Glomerular endothelial cell (primary cell): ENCODE measurements at places on chromosomes 12 and 14.

DNA sequence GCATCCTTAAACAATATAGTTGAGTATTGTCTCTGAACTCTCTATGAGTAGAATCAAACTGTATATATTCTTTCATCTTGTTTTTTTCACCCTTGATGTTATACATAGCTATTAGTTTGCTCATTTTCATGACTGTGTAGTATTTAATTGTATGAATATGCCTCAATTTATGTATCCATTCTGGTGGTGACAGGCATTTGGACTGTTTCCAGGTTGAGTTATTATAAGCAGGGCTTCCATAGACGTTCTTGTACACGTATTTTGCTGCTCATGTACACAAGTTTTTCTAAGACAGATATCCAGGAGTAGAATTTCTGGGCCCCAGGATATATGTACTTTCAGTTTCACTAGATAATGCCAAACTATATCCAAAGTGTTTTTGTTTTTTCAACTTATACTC lies 211.4 kb downstream of the NTF3 start:
- DNase-seq: no peak

DNA sequence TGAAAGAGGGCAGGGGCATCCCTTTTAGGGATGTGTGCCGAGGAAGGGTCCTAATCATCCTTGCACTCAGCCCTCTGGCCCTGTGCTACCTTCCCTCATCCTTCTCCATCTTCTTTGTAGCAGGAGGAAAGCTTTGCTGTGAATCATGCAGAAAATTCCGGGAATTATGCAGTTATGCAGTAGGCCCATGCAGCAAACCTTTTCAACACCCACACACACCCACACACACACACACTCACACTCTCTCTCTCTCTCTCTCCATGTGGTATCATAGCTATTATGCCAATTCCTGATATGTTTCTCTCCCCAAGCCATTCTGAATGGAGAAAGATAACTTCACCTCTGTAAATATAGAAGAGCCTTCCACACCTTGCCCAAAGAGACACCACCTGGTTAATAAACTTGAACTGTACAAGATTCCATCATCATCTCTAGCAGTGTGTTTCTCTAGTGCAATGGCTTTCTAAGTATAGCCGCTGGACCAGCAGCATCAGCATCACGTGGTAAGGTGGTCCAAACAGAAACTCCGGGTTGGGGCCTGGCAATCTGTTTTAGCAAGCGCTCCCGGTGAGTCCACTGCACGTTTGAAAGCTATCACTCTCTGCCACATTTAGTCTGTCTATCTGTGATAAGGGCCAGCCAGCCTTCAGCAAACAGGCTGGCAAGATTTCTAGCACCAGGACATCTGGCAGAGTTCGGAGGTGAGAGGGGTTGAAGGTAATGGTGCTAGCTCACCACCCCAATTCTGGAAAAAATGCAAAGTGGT lies 57.6 kb downstream of the MDM2 start:
- DNase-seq: no peak

DNA sequence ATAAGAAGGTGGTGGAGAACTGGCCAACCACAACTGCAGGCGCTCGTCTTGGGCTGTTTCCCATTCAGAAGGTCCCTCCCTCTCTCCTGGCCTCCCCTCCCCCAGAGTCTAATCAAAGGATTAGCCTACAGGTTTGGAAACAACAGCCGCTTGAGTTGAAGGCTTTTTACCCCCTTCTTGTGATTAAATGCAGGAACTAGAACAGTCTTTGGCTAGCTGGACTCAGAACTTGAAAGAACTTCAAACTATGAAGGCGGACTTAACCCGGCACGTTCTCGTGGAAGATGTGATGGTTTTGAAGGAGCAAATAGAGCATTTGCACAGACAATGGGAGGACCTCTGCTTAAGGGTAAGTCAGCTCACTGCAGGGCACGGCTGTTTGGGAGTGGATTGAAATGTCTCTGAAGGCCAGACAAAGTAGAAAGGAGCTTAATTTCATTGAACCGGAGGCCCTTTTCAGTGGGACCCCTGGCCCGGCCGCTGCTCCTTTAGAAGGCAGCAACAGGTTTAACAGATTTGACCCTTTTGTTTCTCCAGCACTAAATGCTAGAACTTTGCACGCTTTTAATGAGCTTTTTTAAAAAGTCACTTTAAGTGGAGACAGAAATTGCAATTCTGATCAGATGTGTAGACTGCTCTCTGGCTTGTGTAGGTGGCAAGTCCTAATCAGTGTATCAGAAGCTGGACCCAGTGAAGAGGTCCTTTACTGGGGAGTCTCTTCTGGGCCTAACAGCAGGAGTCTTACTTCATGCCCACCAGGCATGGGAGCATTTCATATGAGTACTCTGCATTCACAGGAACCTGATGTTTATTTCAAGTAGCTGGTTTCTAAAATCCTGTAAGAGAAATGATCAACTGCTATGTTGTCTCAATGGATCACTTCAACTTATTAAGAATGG lies 107.7 kb downstream of the ESR2 start:
- no peak for DNase-seq

DNA sequence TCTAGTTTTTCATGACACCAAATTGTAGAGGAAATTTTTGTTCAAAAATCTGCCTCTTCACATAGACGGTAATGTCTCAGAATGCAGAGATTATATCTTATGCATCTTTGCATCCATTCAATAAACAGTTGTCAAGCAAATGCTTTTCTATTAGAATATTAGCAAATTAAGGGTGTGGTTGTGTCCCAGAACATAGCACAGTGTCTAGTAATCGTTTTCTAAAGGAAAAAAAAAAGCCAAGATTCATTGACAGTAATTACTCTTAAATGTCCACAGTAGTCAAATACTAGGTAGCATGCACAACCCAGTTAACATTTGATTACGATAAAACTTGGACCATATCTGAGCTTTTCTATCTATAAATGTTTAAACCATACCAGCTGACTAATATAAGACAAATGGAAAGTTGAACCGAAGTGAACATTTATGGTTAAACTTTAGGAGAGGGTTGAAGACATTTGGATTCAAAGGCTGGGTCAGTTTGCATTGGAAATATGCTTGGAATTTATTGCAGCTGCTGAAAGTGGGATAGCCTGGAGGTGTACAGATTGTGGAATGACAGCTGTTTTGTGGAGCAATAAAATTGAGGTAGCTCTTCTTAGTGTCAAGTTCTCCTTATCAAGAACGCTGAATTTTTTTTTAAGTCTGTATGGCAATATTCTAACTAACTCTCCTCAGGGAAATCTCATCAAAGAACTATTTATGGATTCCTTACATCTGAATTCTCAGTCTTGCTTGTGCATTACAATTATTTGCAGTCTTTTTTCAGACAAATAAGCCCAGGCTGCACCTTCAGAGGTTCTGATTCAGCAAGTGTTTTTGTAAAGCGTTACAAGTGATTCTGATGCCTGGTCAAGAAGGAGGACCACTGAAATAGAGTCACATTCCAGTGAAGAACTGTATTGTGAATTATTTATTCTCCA lies 66.7 kb upstream of the ATP2B1 start:
- no peak for DNase-seq

DNA sequence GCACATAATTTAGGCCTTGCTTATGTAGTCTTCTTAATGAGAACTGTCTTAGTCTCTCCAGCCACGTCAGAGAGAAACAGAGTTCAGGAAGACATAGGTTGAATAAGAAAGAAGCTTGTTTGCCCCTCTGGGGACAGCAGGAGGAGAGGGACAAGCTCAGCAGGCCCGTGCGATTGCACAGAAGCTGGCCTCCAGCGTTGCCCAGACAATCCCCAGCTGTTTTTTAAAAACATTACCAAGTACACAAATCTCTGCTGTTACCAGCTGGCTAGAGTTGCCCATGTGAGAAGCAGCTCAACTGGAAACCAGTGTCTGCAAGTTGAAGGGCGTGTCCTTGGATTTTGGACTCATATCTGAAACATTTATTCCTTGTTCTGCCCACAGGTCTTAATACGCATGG lies 232.6 kb downstream of the EFCAB11 start:
- no peak for DNase-seq

GRCh38 chr12:27772328-27773049 lies 7.5 kb upstream of the KLHL42 start:
- no peak for DNase-seq

GRCh38 chr14:95217391-95217900 lies 60.1 kb upstream of the DICER1 start:
- no peak for DNase-seq

GRCh38 chr14:59679872-59680271 lies 103.3 kb upstream of the CCDC175 start:
- no peak for DNase-seq

DNA sequence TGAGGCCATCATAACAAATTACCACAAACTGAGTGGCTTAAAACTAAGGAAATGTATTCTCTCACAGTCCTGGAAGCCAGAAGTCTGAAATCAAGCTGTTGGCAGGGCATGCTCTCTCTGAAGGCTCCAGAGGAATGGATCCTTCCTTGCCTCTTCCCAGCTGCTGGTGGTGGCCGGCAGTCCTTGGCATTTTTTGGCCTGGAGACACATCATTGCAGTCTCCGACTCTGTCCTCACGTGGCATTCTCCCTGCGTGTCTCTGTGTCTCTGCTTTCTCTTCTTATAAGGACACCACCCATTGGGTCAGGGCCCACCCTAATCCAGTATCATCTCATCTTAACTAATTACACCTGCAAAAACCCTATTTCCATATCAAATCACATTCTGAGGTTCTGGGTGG lies 206.1 kb downstream of the SLC41A2 start:
- no peak for DNase-seq

- no peak for DNase-seq
These were observed 181.0 kb downstream of the CFAP54 start for GRCh38 chr12:96670334-96670899.

GRCh38 chr14:58633831-58634230 lies 3.9 kb upstream of the DACT1 start:
- DNase-seq: no peak

- DNase-seq: no peak
These were observed 411.1 kb downstream of the TMEM121 start for GRCh38 chr14:105937253-105938054.

DNA sequence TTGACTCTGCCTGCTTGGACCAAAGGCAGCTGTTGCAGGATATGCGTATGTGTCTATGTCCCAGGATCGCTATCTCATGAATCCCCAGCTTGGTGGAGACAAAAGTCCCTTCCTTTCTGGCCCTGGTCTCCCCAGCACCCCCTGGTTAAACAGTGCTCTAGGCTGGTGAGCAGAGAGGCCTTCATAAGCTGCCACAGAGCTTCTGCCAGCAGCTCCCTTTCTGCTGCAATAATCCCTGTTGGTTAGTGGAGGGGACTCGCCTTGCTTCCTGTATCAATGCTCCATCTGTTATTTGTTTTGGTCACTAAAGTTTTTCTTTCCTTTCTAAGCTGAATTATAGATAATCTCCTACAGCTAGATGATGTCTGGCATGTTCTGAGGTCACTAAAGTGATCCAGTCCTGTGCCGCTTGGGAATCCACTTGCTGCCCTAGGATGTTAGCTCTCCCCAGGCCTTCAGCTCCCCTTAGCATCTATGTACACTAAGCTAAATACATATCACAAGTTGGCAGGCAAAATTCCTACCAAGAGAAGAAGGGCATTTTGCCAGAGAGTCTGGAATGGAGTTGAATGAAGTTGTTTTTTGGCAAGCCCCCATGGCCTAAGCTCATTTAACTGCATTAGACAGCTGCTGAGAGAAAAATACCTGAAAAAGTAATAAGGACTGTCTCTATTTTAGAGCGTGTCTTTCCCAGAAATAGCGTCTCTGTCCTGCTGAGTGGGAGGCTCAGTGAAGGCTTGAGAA lies 47.8 kb downstream of the RDH12 start:
- no peak for DNase-seq
